SK-N-DZ (cell line): ENCODE measurements at places on chromosomes 2 and 18.

GRCh38 chr2:6667326-6667725, 198.4 kb downstream of the CMPK2 start:
- no peak for DNase-seq

DNA sequence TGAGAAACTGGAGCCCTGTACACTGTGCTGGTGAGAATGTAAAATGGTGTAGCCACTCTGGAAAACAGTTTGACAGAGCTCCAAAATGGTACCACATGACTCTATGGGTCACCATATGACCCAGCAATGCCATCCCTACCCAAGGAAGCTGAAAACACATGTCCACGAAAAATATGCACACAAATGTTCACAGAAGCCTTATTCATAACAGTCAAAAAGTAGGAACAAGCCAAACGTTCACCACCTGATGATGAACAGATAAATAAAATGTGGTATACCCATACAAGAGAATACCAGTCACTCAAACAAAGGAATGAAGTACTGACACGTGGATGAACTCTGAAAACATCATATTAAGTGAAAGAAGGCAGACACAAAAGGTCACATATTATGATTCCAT, 4.6 kb downstream of the AFG3L2 start:
- DNase-seq: no peak

- DNase-seq: peak; percentile 10
Observed at GRCh38 chr18:74459889-74460288, 2.8 kb upstream of the DIPK1C start.

- DNase-seq: peak; percentile 84
Observed at GRCh38 chr2:8682719-8683667, 1.1 kb downstream of the ID2 start.

DNA sequence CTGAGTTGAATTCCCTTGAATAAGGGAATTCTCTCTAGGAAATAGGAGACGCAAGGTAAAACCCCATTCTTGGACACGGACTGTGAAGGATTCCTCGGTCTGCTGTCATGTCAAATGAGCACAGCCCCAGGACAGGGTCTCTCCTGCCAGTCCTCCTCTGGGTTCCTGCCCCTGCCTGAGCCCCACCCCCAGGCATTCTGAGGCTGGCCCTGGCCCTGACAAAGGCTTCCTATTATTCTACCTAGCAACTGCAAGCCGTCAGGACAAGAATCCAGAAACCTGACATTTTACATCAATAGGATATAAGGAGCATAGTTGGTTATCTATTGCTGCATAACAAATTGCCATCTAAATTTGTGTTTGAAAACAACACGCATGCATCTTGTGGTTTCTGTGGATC, 253.3 kb upstream of the AGAP1 start:
- no peak for DNase-seq

DNA sequence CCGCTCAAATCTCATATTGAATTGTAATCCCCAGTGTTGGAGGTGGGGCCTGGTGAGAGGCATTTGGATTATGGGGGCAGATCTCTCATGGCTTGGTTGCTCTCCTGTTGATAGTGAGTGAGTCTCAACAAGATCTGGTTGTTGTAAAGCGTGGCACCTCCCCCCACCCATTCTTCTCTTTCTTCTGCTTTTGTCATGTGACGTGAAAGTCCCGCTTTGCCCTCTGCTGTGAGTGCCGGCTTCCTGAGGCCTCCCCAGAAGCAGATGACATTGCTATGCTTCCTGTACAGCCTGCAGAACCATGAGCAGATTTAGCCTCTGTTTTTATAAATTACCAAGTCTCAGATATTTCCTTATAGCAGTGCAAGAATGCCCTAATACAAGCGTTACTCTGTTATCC, 673.8 kb downstream of the ADCYAP1 start:
- no peak for DNase-seq

DNA sequence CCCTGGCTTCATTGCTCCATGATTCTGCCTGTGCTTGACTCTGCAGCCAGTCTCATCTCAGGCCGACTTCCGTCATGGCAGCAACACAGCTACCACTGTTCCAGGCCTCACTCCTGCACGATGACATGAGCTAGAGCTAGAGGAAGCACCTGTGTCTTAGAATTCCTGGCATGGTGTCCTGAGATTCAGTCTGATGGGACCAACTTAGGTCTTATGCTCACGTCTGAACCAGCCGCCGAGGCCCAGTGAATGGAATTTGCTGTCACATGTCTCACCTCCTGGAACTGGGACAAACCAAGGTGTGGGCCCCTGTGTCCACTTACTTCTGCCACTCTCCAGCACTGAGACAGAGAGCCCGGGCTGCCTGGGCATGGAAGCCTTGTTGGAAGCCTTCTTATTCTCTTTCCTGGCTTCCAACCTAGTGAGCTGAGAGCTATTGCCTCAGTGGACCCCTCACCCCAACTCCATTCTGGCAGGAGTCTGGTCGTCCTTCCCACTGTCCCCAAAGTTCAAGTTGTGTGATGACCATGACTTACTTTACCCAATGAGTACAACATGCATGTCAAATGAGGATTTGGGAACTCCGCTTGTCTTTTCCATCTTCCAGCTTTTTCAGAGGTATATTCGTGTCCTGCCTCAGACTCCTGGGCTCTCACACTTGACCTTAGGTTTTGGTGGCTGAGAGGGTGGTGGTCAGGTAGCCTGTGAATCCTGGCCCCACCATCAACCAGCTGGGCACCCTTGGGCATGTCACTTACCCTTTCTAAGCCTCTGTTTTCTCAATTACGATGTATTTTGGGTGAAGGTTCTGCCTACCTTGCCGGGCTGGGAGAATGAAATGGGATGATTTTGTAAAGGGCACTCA, 39.1 kb upstream of the HS6ST1 start:
- DNase-seq: no peak

- peak; percentile 78 for DNase-seq
Observed at GRCh38 chr18:48656582-48656981, 117.8 kb downstream of the CTIF start.

- no peak for DNase-seq
Observed at GRCh38 chr2:123644053-123644452, 381.0 kb upstream of the CNTNAP5 start.

- no peak for DNase-seq
Observed at GRCh38 chr2:46362667-46363012, 65.4 kb downstream of the EPAS1 start.

DNA sequence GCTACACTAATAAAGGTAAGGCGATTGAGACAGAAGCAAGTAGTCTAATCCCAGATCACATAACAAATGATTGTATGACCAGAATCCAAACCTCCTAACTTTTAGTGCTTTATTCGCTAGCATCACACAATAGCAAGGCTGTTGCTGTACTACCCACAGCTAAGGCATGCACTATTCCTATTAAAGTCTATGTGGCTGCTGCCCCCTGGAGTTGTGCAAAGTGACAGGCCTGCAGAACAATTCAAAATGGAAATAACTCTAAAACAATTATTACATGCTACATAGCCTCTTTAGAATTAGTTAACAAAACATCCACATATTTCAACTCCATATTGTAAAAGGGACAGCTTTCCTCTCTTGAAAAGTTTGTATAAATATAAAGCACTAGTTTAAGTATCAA, 6.0 kb downstream of the ERBB4 start:
- no peak for DNase-seq

DNA sequence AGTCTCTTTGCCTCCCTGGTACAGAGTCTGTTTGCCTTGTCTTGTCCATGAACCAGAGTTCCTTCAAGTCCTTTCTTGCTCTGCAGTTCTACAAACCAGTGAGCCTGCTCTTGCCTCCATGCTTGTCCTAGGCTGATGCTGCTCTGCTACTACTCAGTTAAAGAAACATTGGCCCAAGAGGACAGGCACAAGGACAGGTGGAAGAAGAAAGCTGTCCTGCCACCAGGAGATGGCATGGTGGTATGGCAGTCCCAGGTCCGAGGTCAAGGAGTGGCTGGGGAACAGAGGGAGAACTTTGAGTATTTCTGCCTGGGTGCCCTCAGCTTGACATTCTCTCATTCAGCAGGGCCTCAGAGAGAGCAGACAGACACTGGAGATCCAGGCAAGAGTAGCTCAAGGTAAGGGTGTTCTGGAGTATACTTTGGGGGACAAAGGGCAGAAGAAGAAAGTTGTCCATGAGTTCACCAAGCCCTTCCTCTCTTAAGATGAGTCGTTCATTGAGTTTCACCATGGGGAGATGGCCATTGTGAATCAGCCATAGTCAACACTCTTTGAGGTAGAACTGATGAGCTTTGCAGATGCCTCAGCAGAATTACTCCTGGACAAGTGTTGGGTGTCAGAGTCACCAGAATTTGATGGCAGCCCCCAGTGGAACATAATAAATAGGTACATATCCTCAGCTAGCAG, 20.4 kb downstream of the TTC32 start:
- no peak for DNase-seq

DNA sequence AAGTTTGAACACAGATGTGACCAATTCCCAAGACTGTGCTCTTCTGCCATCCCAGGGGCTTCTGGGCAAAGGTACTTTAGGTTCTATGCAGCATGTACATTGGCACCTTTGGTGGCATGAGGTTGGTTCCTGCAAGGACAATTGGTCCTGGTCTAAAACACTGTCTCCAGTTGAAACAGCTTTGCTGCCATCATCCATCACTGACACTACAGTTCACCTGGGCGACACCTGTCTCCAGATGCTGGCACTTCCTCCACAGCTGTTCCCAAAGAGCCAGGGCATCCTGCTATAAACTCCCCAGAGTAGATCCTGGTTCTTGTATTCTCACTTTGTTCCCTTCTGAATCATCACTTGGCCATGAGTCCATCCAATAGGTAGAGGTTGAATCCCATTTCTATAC, 60.6 kb downstream of the FHOD3 start:
- no peak for DNase-seq

DNA sequence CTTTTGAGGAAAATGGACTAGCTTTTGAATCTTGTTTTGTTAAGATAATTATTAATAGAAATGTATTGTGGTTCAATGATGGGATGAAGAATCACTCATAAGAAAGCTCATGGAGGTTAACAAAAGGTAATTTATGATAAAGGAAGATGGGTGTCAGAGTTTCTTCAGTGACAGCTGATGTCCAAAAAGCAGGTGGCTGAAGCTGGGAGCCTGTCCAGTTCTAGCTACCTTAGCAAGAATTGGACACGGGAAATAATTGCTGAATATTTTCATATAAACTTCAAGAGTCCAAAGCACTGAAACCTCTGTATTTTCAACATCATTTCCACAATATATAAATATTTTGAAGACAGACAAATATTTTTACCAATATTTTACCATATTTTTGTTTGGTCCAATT, 1505.8 kb upstream of the SLC39A10 start:
- no peak for DNase-seq

DNA sequence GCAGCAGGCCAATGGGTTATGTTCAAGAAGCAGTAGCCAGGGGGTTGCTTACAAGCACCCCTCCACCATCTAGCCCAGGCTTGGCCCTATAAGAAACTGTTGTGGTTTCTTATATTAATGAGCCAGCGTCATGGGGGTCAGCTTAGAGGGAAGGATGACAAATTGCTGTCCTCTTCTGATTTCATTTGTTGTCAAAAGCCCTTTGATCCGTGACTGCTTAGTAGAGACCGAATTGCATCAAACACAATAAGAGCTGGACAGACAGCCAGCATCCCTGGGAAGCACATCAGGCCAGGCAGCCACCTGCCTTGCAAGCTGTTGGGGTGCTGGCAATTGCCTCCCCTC, 206.6 kb upstream of the SETBP1 start:
- no peak for DNase-seq

DNA sequence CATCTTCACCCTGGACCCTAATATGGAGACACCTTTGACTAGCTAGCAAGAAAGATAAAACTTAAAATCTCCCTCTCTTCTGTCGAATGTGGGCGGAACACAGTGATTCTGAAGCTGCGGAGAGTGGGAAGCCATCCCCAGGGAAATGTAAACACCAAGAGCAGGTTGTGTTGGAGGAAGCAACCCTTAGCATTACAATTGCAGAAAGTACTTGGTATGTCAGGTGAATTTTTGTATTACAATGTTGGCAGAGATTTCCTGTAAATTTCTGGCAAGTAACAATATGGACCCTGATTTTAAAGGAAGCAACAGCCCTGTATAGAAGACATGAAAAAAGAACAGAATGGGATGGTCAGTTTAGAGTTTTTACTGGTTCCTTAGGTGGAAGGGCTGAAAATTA, 35.8 kb downstream of the TSN start:
- DNase-seq: no peak

- no peak for DNase-seq
Observed at GRCh38 chr2:109269706-109270504, 140.9 kb downstream of the SH3RF3 start.

DNA sequence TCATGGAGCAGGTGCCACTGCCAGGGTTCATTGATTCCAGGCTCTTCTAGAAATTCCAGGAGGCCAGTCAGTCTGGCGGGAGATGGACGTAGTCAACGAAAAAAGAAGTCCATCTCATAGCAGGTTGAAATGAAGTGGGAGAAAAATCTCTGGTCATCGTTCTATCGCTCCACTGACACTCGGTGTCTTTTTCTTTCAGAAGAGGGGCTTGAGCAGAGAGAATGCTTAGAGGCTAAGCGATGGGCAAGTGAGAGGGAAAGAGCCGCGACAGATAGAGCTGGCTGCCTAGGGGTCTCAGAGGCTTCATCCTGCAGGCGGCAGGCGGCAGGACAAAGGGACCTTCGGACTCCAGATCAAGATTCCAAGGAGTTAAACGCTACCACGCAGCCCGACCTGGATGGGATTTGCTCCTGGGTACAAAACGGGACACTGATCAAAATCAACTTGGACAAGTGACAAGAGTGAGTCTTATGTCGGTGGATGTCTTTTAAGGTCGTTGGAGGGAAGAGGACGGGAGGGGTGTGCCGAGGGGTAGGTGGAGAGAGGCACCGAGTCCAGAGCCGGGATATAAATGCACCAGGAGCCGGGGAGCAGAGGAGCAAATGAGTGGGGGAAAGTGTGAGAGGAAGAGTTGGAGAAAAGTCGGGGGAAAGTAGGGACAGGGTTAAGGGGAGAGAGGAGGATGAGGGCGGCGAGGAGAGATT, 677 bp upstream of the TMEM178A start:
- DNase-seq: peak; percentile 65

DNA sequence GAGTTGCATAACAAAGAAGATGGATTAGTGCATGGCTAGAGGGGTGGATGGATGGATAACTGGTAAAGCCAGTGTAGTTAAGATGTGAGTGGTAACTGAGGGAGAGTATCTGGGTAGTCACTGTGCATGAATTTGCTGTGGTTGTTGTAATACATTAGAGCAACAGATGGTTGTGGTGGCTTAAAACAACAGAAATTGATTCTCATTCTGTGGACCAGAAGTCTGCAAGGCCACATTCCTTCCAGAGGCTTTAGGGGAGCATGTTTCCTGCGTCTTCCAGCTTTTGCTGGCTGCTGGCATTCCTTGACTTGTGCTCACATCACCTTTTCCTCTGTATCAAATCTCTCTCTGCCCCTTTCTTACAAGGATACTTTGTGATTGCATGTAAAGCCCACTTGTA, 155.4 kb downstream of the ASB1 start:
- DNase-seq: no peak

- DNase-seq: no peak
Observed at GRCh38 chr18:24818441-24818840, 358.0 kb downstream of the HRH4 start.

GRCh38 chr18:45775241-45775676, 50.2 kb upstream of the SIGLEC15 start:
- DNase-seq: peak; percentile 10

DNA sequence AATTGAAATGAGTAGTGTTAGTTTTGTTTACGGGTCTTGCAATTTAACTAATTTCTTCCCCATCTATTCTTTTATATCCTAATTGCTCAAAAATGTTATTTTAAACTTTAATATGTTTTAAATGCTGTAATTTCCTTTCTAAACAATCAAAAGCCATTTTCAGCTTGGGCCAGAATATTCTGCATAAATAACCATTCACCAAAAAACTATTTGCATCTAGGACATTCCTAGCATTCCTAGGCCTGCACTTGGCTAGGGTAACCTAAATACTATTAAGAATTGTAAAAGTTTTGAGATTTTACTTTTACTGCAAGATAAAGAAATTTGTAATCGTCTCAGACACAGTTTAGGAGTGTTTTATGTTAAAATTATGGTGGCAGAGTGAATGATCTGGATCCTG, 7.8 kb upstream of the ETAA1 start:
- no peak for DNase-seq
